ENCODE measurements at places on chromosomes 3 and 15.
A peak's percentile ranks its signal among the peaks of the same experiment; 100 is the strongest.

DNA sequence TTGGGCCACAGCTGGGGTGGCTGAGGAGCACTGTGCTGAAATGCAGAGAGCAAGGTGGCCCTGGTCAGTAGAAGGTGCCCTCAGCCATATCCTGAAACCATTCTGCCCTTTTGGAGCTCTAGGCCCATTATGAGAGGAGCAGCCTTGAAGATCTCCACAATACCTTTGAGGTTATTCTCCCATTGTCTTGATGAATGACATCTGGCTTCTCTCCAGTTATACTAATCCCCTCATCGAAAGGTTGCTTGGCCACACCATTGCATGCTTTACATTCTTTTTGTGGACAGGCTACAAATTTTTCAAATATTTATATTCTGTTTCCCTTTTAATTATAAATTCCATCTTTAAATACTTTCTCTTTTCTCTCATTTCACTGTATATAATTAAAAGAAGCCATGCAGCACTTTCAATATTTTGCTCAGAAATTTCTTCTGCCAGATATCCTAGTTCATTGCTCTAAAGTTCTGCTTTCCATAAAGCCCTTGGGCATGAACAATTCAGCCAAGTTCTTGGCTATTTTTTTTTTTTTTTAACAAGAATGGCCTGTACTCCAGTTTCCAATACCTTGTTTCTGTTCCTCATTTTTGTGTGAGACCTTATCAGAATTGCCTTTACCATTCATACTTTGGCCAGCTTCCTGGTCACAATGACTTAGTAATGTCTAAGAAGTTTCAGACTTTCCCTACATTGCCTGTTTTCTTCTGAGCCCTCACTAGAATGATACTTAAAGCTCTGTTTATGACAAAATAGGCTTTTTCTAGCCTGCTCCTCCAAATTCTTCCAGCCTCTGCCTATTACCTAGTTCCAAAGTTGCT, 138.9 kb upstream of the SGO1 start:
- no peak overlapping the region for H3K4me3 ChIP-seq
- no peaks in the 10 kb centered on the region for H3K27me3 ChIP-seq
- H3K36me3 ChIP-seq, result no peaks in the 10 kb centered on the region
- no peak for DNase-seq
- no peaks in the 10 kb centered on the region for H3K4me1 ChIP-seq
- no peak overlapping the region for H3K27ac ChIP-seq

DNA sequence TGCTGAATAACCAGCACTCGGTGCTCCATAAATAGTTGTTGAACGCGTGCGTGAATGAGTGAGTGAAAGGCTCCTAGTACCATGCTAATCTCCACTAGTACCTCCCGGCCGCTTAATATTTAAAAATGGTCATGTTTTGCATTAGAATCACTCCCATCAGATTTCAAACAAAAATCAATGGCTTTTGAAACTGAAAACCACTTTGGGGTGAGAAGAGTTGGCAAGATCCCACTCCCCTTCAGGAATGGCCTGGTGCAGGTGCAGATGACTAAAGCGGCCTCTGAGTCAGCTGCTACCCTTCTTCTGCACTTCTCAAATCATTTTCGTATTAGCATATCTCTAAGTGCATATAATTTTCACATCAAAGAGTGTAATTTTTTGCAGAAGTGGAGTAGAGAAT, 425.3 kb upstream of the PROK2 start:
- H3K27me3 ChIP-seq, result no peaks in the 10 kb centered on the region
- no peaks in the 10 kb centered on the region for H3K4me1 ChIP-seq
- no peak for DNase-seq
- no peak overlapping the region for H3K4me3 ChIP-seq
- H3K36me3 ChIP-seq, result no peaks in the 10 kb centered on the region

DNA sequence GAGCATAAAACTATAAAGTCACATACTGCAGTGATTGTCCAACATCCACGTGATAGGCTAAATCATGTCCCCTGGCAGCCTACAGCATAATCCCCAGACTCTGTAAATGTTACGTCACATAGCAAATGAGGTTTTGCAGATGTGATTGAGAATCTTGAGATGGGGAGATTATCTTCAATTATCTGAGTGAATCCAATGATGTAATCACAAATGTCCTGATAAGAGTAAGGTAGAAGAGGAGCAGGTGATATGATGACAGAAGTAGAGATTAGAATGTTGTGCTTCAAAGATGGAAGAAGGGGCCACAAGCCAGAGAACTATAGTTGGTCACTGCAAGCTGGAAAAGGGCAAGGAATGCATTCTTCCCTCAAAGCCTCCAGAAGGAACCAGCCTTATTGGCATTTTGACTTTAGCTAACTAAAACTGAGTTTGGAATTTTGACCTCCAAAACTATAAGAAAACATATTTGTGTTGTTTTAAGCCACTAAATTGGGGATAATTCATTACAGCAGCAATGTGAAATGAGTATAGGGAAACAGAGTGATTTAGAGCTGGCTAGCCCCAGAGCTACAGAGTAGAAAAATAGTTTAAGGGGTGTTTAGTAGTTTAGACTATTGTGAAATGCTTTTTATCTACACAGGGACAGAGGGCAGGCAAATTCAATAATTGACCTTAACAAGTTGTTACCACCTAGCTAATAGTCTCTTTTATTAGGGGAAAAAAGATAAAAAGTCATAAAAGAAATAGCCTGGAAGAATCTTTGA, 15.2 kb downstream of the SLC2A2 start:
- no peak for DNase-seq
- no peaks in the 10 kb centered on the region for H3K27me3 ChIP-seq
- H3K4me3 ChIP-seq, result no peak overlapping the region
- no peaks in the 10 kb centered on the region for H3K36me3 ChIP-seq
- H3K4me1 ChIP-seq, result no peaks in the 10 kb centered on the region

DNA sequence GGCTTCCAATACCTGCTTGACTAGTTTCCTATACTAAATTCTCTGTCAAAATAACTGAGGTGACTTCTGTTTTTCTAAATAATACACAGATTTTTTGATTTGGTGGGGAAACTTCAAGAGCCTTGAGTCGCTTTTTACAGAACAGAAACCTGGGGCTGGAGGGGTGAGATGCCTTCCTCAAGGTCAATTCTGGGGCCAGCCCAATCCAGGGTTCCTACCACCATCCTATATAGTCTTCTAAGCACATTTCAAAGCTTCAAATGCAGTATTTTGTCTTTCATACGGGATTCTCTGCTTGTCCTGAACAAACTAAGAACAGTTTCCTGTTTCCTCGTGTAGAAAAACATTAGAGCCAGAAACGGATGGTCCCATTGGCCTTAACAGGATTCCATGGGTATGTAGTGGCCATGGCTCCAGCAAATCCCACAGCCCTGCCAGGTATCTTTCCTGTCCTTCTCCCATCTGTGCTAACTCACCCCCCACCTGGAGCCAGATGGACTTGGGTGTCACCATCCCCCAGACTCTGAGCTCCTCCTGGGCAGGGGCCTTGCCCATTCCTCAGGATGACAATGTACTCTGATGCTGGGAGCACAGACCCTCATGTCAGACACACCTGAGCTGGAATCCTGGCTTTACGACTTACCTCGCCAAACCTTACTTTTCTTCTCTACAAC, 146.9 kb downstream of the KLF13 start:
- H3K27me3 ChIP-seq, result no peaks in the 10 kb centered on the region
- no peaks in the 10 kb centered on the region for H3K4me1 ChIP-seq
- H3K4me3 ChIP-seq, result no peak overlapping the region
- peak overlapping the region; percentile 67 for H3K27ac ChIP-seq
- no peaks in the 10 kb centered on the region for H3K36me3 ChIP-seq
- peak; percentile 11 for DNase-seq

DNA sequence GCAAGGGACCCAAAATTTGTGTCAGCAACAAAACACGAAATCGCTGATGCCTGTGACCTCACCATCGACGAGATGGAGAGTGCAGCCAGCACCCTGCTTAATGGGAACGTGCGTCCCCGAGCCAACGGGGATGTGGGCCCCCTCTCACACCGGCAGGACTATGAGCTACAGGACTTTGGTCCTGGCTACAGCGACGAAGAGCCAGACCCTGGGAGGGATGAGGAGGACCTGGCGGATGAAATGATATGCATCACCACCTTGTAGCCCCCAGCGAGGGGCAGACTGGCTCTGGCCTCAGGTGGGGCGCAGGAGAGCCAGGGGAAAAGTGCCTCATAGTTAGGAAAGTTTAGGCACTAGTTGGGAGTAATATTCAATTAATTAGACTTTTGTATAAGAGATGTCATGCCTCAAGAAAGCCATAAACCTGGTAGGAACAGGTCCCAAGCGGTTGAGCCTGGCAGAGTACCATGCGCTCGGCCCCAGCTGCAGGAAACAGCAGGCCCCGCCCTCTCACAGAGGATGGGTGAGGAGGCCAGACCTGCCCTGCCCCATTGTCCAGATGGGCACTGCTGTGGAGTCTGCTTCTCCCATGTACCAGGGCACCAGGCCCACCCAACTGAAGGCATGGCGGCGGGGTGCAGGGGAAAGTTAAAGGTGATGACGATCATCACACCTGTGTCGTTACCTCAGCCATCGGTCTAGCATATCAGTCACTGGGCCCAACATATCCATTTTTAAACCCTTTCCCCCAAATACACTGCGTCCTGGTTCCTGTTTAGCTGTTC, 34.9 kb downstream of the CHDH start:
- H3K36me3 ChIP-seq, result no peaks in the 10 kb centered on the region
- no peaks in the 10 kb centered on the region for H3K27me3 ChIP-seq
- H3K4me1 ChIP-seq, result no peaks in the 10 kb centered on the region
- H3K4me3 ChIP-seq, result no peak overlapping the region

DNA sequence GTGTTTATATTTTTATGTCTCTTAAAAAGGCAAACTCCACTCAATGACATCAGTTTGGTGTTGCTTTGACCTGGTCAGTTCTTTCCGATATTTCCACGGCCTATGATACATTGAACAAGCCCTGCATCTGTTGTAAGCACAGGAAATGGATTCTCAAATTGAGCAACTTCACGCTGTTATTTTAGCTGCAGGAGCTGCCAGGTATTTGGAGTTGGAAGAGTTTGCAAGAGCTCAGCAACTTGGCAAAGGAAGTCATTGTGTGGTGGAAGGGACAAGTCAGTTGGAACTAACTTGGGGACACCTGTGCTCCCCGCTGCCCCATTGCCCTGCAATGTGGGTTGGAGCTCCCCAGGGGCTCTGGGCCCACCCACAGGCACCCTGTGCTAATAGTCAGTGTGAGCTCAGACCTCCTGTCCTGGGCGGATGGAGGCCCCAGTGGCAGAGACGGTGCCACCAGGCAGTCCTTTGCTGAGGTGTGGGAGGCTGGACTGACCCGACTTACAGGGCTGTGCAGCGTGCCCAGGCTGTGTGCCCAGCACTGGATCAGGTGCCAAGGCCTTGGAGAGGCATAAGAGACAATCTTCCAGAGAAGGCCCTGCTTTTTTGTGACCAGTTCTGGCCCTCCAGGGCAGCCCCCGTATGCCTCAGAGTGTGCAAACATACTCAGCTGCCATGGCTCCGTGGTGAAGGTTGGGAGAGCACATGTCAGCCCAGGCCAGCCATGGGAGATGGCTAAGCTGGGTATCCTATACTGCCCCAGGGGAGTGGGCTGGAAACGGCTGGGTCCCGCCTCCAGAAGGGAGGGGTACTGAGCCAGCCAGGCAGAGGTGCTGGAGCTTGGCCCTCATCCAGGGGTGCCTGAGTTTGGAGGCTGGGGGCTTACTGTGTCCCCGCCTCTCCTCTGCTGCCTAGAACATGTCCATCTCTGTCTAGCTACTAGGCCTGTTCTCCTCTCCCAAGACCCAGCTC, 43.5 kb downstream of the KY start:
- no peaks in the 10 kb centered on the region for H3K4me1 ChIP-seq
- H3K36me3 ChIP-seq, result no peaks in the 10 kb centered on the region
- no peaks in the 10 kb centered on the region for H3K27me3 ChIP-seq
- DNase-seq, result no peak

DNA sequence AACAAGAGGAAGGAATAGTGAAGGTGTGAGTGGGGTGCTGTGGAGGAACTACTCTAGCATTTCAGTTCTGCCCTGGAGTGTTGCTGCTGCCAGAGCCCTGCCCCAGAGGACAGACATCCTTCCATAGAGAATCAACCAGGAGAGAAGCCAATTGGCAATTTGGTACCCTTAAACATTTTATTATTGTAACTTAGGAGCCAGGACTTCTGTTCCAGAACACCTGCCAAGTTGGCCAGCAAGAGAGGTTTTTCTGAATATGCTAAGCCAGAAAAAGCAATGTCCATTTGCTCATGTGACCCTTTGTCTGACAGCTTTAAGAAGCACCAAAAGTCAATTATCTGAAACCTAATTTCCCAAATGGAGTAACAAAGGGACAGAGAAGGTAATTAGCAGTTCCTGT, 264.9 kb downstream of the MEX3B start:
- no peaks in the 10 kb centered on the region for H3K36me3 ChIP-seq
- H3K4me3 ChIP-seq, result no peak overlapping the region
- H3K27me3 ChIP-seq, result no peaks in the 10 kb centered on the region

- no peaks in the 10 kb centered on the region for H3K36me3 ChIP-seq
- DNase-seq, result no peak
- no peak overlapping the region for H3K4me3 ChIP-seq
- no peaks in the 10 kb centered on the region for H3K27me3 ChIP-seq
- no peak overlapping the region for H3K27ac ChIP-seq
These were observed 783.0 kb upstream of the ARPP21 start for GRCh38 chr3:34856081-34856947.

DNA sequence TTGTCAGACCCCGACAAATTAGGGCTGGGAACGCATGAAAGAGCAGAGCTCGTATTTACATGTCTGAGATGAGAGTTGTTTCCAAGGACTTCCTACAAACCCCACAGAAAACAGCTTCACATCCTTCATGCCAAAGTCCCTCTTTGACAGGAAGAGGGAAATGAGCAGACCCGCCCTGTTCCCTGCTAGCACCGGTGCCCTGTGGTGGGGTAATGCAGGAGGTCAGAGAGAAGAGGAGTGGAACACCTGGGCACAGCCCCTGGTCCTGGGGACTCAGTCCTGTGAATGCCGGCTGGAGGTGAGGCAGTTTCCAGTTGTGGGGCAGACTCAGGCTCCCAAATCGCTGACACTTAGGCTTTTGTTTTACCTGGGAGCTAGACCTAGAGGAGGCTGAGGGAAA, 4.0 kb downstream of the PLA2G4D start:
- DNase-seq, result no peak
- no peak overlapping the region for H3K4me3 ChIP-seq
- H3K27me3 ChIP-seq, result no peaks in the 10 kb centered on the region
- H3K4me1 ChIP-seq, result no peaks in the 10 kb centered on the region

DNA sequence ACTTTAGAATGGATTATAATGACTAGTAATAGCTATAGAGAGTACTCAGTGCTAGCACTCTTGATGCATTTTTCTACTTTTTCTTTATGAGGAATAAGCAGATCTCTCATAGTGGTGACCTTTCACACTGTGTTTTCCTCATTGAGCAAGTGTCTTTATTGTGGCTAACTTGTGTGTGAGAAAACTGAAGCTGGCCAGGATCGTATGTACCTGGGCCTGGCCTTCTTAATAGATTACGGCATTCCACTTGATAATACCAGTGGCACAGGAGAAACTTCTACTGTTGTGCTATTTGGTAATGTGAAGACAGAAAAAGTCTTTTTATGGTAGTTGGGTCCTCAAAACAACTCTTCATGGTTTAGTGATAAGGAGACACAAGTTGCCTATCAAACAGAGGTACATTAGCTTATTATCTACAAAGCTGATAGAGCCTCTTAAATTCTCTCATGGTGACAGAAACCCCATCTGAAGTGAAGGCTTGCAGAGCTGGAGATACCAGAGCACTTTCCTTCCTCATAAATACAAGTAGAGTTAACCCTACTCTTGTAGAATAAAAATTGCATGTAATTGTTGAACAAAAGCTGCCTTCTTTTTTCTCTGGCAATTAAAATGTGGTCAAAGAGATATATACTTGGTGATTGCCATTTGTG, 64.6 kb downstream of the LYSMD4 start:
- H3K27me3 ChIP-seq, result no peaks in the 10 kb centered on the region
- H3K27ac ChIP-seq, result no peak overlapping the region
- no peak overlapping the region for H3K4me3 ChIP-seq
- no peak for DNase-seq
- no peaks in the 10 kb centered on the region for H3K36me3 ChIP-seq

Data from uterus (tissue), 4 donors.